Stimulated activated CD8-positive, alpha-beta memory T cell treated with anti-CD3 and anti-CD28 coated beads, Interleukin-7, amount 100 ng/mL, for 24 hours (primary cell): ENCODE measurements at places on chromosomes 3 and 15.

DNA sequence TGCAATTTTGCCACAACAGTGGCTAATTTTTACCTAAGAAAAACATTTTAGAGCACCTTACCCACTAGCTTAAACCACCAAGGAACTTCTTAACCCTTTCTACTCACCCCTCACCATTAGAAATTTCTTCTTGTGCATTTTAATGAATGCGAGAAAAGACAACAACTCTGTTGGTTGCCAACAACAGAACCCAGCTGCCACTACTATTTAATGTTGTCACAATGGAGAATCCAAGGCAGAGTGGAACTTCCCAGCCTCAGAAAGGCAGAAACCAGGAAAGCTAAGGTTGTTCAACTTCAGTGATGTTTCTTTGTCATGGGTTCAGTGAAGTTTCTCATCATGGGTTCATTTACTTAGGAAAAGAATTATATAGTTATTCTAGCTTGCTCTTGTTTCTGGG, 325.2 kb upstream of the ARL6 start:
- no peak for DNase-seq

- no peak for DNase-seq
Observed at GRCh38 chr3:172300862-172301261, 147.4 kb downstream of the GHSR start.

- DNase-seq: no peak
Observed at GRCh38 chr3:146550743-146551510, 6.5 kb upstream of the PLSCR1 start.

DNA sequence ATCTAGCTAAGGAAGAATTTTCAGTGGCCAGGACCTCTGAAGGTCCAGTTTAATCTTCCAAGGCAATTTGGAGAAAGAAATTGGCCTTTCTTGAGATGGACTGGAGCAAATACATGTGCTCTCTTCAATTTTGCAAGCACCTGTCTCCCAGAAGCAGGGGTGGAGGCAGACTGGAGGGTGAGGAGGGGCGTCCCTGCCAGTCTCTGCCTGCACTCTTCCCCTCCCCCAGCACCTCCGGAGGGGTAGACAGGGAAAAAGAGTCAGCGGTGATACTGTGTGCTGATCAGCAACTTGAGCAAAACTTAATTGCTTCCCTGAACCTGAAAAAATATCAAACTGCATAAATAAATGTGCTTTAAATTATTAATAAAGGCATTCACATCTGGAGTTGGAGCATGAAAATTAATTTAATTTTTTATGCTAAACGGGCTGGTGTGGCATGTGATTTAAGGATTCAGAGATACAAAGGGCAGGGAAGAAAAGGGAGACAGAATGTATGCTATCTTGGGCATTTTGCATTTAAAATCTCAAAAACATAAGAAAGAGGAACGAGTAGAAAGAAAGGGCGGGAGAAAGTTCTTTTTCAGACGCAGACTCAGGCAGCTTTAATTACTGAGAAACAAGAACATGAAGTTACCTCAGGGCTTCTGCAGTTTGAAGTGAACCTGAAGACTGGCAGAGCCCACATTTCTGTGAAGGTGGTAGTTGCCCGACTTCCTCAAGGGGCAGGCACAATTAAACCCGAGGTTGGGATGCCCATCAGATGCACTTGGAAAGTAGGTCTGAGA, 319.7 kb downstream of the UACA start:
- DNase-seq: no peak

DNA sequence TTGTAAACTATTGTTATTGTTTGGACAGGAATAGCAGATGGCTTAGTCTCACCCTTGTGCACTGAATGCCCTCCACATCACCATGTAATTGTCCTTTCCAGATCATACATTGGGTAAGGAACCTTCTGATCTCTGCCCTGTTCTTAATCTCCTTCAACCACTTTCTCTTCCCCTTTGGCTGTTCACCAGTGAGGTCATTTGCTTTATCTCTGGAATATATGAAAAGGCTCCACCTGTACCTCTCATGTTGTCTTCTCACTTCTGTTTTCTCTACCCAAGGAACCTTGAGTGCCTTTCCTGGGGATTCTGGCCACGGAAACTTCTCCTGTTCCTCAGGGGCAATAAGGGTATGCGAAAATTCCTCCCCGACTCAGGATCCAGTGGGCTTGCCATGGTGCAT, 28.5 kb downstream of the MCTP2 start:
- no peak for DNase-seq
